Cerebellum (tissue), 4 donors: ENCODE measurements at places on chromosomes 7 and 10. TPM values are rescaled to one million over a fixed set of nuclear protein-coding genes. Genes with fewer than 3 reads are reported as not detected.

PNLIPRP3 gene
- total RNA-seq, result not detected

GRCh38 chr10:49612513-49613164 is 1.2 kb upstream of the CHAT start:
- no peak for DNase-seq

DNA sequence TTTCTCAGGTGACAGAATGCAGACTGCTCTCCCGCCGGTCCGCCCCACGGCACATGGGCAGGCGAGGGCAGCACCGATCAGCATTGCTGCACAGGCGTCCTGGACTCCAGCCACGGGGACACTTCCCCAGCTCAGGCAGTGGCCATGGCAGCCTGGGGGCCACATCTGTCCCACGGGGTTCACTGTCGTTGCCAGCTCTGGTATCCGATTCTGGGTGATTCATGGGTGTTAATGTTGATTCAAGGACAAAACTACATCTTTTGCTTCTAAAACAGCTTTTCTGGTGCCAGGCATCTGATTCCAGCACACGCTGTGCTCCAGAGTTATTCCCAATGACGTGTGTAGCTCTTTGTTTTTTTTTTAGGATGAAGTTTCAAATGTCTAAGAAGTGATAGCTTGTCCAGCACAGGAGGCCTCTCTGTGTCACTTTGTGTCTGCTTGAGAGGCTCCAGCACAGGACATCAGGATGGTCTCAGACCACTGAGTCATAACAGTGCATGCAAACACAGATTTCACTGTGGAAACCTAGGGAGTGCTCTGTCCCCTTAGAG is 218.0 kb downstream of the WDR37 start:
- no peak for DNase-seq

DNA sequence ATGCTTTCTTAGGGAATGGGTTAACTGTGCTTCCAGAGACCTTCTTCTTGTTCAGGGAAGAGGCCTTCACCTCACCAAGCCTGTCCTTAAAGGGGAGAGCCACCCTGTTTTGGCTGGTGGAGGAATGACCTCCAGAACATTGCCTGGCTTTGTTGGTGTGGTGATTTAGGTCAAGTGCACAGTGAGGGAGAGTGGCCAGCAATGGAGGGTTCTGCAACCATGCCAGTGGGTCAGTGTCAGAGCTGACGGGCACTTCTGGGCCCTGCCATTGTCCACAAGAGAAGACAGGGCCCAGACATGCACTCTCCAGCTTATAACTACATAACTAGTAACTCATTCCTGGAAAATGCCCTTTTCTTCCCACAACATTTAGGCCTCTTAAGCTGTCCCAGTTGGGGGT is 238.5 kb upstream of the AKR1E2 start:
- no peak for DNase-seq

DNA sequence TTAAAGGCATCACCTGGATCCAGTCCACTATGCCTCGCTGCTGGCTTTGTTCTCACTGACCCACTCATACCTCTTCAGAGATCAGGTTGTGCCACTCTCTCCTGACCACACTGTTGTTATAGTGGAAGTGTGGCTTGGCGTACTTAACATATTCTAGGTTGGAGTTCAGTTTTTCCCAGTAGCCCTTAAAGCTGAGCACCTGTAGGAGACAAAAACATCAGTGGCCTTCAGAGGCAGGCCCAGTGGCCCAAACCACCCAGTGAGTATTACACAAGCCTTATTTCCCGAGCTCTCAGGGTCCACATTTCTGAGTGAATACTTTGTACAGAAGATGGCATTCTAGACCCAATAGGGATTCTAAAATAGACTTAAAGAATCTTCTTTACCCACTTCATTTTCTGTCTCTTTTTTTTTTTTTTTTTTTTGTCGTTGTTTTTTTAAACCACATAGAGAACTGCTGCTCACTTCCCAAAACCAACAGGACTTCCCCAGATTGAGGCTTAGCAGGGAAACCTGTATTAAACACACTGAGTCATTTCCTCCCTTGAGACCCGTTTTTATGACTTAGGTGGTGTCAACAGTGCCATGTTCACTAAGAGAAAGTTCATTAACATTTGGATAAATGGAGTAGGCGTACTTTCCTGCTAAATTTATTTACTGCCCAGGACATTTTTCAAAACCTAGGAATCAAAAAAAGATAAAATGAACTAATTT is 85.8 kb downstream of the GSAP start:
- no peak for DNase-seq

- no peak for DNase-seq
These were observed 5.5 kb downstream of the JAZF1 start for GRCh38 chr7:28174901-28175661.

OGDHL gene
- total RNA-seq, result 14.8 TPM

DNA sequence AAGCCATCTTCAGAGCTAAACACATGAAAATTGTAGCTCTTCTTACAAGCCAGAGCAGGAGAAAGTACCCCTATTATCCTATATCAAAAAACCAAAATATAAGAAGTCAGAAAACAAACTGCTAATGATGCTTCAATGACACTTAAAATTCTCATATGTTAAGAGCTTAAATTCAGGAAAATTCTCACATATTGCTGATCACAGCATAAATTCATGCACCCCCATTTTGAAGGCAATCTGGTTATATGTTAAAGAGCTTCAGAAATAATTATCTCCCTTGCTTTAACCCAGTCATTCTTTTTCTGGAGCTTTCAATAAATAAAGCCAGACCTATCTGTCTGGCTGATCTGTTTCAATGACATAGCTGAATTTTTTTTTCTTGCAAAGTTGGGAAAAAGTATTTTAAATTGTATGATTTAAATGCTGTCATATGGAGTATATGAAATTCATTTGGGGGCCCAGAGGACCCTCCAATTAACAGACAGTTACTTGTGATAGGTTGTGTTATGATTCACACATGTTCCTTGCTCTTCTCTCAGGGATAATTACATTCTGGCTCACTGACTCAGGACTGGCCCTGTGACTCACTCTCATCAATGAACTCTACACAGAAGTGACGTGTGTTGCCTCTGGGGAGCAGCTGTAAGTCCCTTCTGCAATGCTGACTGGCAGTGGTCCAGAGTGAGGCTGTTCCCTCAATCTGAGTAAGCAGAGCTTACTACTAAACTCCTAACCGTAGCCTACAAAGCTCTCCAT is 85.2 kb downstream of the HGF start:
- DNase-seq, result no peak

FAM237B gene
- total RNA-seq, result not detected
